Thoracic aorta (tissue), 2 donors: ENCODE measurements at places on chromosomes 5 and 9.

- DNase-seq = no peak
Observed at GRCh38 chr5:1779782-1780613, 19.6 kb downstream of the MRPL36 start.

- DNase-seq = no peak
Observed at GRCh38 chr9:95605101-95605500, 88.3 kb upstream of the PTCH1 start.

DNA sequence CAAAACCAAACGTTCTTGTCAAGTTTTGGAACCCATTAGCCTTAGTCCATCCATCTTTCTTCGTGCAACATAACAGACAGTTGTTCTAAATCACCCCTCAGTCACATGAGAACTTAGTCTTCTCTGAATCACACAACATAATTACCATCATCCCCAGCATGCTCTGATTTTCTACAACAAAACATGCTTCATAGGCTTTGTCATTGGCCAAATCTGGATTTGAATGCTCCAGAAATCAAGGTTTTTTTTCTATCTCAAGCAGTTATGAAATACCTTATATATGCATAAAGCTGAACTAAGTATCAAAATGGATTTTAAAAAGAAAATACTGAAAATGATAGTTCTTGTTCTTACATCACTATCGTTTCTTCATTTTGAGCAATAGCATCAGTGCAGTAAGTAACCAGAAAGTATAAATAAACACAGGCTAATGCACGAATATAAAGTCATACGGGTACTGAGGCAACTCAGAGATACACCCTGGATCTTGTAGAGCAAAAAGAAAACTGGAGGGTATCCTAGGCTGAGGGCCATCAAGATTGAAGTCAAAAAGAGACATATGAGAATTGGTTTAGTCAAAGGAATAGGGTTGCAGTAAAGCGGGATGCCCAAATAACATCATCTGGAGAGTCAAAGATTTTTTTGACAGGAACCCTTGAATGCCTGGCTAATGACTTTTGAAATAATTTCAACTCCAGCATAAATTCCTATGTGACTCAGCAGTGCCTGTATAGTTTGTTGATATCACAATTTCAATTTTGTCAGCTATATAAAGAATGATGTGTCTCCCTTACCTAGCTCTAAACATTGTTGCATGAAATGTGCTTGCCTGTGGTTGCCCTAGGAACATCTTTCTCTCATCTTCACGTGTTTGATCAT is 164.7 kb downstream of the ADAMTSL1 start:
- no peak for DNase-seq

- no peak for DNase-seq
Observed at GRCh38 chr5:54616031-54616430, 98.5 kb downstream of the SNX18 start.

- DNase-seq = no peak
Observed at GRCh38 chr5:104540448-104540847, 977.9 kb upstream of the NUDT12 start.

DNA sequence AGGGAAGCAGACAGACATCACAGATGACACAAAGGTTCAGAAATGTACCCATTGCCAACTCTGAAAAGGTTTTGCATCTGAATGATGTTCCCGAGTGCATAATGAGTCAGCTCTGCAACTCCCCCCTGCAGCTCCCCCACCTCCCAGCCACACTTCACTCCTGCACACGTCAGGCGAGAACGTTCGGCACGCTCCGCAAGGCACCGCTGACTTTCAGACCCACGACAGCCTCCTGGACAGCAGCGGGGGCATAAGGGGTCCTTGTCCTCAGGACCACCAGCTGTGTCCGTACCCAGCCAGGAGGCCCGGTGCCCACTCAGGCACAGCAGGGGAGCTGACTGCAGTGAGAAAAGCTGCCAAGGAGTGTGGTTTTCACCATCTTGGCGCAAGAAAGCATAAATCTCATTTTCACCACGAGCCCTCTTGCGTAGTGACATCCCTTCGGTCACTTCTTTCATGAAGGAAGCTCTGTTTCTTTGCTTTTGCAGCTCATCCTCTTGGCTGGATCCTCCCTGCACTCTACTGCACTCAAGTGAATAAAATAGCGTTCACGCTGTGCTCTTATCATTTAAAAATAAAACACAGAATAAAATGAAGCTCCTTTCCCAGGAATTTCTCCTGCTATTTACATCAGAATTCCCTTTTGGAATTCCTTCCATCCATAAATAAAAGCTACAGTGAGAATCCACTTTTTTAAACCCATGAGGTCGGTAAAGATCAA is 9.9 kb downstream of the GFPT2 start:
- DNase-seq = no peak

- no peak for DNase-seq
Observed at GRCh38 chr5:124277767-124278545, 468.5 kb downstream of the ZNF608 start.

DNA sequence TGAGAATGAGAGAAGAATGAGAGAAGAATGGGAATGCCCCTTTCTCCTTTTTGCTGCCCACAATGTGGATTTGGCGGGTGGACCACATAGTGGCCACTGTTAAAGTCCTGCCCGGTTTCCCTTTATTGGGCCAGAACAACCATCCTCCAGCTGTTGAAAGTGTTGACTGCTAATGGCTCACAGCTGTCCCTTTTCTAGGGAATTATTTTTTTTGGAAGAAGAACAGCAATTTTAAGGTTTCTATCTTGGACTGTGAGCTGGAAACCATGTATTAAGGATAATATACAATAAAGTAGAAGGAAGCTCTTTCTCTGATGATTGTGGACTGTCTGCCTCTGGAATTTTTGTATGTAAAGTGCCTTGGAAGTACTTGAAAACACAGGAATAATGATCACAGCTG is 185.9 kb downstream of the DMRT2 start:
- no peak for DNase-seq
